Effector CD4-positive, alpha-beta T cell (primary cell): ENCODE measurements at places on chromosomes 2 and 18.
A peak's percentile ranks its signal among the peaks of the same experiment; 100 is the strongest.

DNA sequence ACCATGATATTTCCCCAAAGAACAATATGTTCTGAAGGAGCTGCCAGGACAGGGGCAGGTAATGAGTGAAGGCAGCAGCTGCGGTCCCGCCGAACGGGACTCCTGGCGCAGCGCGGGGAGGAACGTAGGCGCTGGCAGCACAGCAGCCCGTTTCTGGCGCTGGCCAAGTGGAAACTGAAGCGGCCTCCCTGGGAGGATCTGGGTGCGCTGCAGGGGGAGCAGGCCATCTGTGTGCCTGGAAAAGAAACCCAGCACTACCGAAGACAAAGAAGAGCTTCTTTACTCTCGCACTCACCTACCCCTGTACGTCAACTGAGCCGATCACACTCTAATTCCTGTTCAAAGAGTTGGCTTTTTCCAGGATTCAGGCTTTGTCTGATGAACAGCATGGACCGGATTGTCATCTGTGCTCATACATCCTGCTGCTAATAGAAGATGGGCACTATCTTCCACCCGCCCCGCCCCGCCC is 11.8 kb downstream of the G6PC2 start:
- DNase-seq, result no peak

GRCh38 chr2:18957909-18958308 is 368.5 kb upstream of the NT5C1B start:
- no peak for DNase-seq

DNA sequence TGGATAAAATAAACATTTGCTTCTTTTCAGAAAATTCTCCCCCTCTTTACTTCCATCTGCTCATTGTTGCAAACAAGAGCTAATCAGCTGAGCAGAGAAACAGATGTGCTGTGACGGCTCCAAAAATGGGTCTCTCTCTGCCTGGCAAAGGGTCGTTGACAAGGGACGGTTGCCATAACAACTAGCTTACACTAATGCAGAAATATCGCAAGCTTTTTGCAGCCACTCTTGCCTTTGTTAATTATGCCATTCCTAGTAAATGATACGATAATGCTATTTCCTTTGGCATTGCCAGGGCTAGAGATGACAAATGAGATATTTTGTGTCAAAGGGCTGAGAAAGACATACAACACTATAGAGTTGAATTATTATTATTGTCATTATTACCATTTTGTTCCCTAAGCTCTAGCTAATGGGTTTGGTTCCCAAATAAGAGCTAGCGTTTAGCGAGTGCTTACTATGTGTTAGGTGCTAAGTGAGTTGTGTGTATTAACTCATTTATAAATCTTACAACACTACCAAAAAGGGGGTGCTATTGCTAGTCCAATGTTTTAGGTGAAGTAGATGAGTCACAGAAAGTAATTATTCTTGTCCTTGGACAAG is 46.8 kb downstream of the MYO3B start:
- DNase-seq, result no peak

DNA sequence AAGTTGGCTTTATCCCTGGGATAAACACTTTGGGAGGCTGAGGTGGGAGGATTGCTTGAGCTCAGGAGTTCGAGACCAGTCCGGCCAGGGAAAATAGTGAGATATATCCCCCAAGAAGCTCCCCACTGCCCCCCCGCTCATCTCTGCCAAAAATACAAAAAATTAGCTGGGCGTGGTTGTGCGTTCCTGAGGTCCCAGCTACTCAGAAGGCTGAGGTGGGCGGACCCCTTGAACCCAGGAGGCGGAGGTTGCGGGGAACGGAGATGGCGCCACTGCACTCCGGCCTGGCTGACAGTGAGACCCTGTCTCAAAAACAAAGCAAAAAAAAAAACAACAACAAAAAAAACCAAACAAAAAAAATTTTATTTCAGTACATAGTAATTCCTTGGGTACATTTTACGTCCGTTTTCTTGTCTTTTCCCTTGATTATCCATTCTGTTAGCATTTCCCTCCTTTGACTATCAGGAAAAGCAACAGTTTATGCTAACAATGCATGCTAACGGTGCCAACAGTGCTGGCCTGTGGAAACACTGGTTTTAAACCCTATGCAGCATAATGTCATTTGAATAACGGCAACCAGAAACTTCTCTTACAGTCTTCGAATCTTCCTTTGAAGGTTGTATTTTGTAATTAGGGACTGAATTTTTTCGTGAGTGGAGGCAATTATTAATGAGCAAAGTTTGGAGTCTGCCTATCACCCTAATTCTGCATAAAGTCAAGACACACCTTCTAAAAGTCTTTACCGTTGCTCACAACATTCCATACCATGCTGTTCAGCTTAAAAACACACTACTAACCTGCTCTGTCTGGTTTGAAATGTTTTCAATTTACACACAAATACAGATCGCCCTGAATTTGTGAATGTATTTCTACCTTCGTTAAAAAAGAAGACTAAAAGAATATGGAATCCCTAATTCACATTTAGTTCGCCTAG is 721 bp upstream of the MIB1 start:
- no peak for DNase-seq

DNA sequence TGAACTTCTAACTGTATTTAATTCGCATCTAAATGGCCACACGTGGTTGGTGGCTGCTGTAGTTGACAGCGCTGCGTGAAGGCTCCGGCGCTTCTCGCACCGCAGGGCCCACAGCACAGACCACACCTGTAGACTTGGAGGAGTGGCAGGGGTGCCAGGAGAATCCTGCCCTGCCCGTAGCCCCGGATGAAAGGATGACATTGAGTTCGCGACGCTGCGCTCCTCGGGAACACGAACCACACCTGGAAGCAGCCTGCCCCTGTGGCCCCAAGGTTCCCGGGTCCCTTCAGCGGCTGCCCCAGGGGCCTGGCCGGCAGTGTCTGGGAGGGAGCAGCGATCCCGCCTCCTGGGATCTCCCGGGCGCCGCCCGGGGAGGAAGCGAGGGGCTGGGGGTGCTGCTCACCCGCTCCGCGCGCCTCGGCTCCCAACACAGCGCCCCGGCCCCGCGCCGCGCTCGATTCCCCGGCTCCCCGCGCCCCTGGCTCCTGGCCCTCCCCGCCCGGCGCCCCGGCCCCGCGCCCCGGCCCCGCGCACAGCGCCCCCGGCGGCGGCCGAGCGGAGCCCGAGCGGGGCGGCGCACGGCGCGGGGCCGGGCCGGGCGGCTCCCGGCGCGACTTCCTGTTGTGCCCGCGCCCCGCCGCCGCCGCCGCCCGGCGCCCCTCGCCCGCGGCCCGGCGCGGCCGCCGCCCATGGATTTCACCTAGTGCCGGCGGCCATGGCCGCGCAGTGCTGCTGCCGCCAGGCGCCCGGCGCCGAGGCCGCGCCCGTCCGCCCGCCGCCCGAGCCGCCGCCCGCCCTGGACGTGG is at the start of gene RNPEPL1:
TSS of gene RNPEPL1 (plus strand) at position 613 of the 806 bp plus-strand sequence. CDS start at position 716, 103 bp downstream.
- DNase-seq, result peak; percentile 46

GRCh38 chr2:58539973-58540372 is 298.8 kb upstream of the FANCL start:
- no peak for DNase-seq

DNA sequence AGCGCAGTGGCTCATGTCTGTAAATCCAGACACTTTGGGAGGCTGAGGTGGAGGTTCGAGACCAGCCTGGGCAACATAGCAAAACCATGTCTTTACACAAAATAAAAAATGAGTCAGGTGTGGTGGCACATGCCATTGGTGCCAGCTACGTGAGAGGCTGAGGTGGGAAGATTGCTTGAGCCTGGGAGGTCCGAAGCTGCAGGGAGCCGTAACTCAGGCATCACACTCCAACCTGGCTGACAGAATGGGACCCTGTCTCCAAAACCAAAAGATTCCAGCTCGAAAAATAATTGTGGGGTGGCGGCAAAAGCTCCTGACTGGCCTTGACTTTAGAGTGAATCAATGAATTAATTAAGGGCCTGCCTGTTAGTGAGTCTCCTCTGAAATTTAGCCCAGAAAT is 1.2 kb upstream of the ALPP start:
- no peak for DNase-seq

GRCh38 chr18:36099311-36099710 is 29.8 kb downstream of the SLC39A6 start:
- no peak for DNase-seq

DNA sequence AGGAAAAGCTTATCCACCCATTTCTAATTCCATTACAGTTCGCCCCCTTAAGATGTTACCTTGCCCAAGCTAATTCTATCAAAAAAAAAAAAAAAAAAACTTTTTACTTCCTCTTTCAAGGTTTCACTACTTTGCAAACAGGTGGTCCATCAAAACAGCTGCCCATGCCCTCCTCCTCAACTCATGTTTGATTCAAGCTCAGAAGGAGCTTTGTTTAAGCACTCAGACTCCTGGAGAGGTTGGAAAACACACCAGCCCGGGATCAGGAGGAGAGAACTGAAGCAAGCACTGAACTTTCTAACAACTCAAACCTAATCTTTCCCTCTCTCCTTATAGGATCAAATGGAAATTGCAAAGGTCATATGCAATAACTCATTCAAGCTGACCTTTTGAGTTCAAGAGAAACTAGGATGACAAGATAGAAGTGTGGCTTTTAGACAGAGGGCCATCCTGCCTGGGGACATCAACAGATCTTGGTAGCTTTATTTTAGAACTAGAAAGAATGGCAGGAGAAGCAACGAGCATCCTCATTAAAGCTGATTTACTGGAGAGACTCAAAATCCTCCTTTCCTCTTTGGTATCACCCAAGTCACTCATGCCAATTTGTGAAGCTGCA is 28.3 kb upstream of the FZD7 start:
- no peak for DNase-seq

- DNase-seq, result no peak
These were observed 19.6 kb downstream of the CERS6 start for GRCh38 chr2:168475636-168476035.

- DNase-seq, result no peak
These were observed 39.9 kb downstream of the MYO3B start for GRCh38 chr2:170217778-170218251.

GRCh38 chr2:34995196-34995595 is 1360.4 kb upstream of the CRIM1 start:
- no peak for DNase-seq

DNA sequence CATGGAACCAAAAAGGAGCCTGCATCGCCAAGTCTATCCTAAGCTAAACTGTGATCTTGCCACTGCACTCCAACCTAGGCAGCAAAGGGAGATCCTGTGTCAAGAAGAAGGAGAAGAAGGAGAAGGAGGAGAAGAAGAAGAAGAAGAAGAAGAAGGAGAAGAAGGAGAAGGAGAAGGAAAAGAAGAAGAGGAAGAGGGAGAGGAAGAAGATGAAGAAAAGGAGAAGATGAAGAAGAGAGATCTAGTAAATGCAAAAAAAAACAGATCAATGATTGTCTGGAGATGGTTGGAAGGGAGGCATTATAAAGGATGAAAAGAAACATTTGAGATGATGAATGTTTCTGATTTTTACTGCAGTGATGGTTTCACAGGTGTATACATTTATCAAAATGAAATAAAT is 1629.0 kb upstream of the PIK3C3 start:
- DNase-seq, result no peak

- peak; percentile 10 for DNase-seq
These were observed 65.8 kb upstream of the CABLES1 start for GRCh38 chr18:23069481-23069880.

GRCh38 chr18:50218432-50219197 is 23.7 kb upstream of the MYO5B start:
- peak; percentile 15 for DNase-seq

DNA sequence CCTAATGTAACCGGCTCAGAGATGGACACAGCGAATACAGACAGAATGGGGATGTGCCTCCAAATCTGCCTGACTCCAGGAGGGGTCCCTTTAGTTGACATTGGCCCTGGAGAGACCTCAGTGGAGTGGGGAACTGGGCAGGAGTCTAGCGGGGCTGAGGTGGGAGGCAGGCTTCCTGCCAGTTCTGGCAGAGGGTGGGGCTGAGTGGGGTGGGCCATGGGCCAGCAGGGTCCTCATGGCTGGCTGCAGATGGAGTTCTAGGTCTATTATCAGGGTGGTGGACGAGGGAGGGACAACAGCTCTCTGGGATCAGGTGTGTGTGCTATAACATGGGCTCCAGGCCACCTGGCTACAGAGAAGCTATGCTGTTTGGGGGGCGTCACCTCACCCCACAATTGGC is 21.1 kb downstream of the PROC start:
- DNase-seq, result no peak

- DNase-seq, result no peak
These were observed 326.5 kb upstream of the THUMPD2 start for GRCh38 chr2:40105593-40105992.

DNA sequence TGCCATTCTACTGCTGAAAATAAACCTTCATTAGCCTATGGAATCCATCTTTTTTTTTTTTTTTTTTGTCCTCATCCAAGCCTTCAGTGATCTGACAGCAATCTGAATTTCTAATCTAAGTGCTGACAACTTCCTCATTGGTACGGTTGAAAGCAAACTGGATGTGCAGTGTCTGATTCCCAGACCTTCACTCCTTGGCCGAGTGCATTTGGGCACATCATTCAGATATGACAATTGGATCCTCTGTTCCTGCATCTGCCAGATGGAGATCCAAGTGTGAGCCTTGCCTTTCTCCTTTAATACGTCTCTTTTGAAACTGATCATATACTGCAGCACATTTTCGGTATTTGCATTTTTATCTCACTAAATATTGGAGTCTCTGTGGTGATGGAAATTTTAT is 713.1 kb downstream of the DCDC2C start:
- no peak for DNase-seq

- DNase-seq, result no peak
These were observed 37.2 kb upstream of the NEMP2 start for GRCh38 chr2:190571686-190572085.

- no peak for DNase-seq
These were observed 132.0 kb downstream of the CALCRL start for GRCh38 chr2:187316040-187316439.

DNA sequence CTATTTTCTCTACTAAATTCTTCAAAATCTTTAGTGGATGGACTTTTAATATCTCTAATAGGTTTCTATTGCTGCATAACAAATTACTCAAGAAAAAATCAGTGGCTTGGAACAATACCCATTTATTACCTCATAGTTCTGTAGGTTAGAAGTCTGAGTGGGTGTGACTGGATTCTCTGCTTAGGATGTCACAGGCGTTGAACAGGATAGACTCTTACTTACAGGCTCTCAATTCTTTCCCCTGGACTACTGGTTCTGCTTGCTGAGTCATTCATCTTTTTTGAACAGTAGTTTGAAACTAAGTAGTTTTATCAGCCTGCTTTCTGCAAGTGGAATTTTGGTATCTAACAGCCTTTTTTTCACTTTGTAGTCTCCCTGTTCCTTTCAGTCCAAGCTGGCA is 265.4 kb downstream of the ZNF385B start:
- no peak for DNase-seq

DNA sequence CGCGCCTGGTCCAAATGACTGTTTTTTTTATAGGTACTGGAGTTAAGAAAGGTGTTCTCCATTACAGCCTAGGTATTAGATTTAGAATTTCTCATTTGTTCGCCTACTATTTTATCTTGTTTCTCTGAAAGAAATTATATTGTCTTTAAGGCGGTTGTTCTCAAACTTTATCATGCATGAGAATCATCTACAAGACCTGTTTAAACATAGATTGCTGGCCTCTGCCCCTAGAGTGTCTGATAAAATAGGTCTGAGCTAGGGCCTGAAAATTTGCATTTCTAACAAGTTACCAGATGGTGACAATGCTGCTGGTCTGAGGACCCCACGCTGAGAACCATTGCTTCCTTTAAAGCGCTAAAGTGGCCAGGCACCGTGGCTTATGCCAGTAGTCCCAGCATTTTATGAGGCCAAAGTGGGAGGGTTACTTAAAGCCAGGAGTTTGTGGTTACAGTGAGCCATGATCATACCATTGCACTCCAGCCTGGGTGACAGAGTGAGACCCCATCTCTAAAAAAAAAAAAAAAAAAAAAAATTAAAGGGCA is 34.0 kb upstream of the RNF138 start:
- no peak for DNase-seq
